ENCODE measurements at places on chromosomes 1 and 21. TPM values are rescaled to one million over a fixed set of nuclear protein-coding genes. Genes with fewer than 3 reads are reported as not detected.

DNAJC28 gene
- polyA plus RNA-seq, result 1.1 TPM

ADGRB2 gene
- 0.23 TPM for polyA plus RNA-seq

SPRR2F gene
- not detected for polyA plus RNA-seq

LCE1B gene
- polyA plus RNA-seq, result not detected

VN1R5 gene
- polyA plus RNA-seq, result not detected

LMOD1 gene
- 7.1 TPM for polyA plus RNA-seq

HDGF gene
- 87.4 TPM for polyA plus RNA-seq

ILDR2 gene
- 0.11 TPM for polyA plus RNA-seq

ADAM30 gene
- polyA plus RNA-seq, result not detected

TRIM58 gene
- 0.08 TPM for polyA plus RNA-seq

RBM34 gene
- 45.1 TPM for polyA plus RNA-seq

DNA sequence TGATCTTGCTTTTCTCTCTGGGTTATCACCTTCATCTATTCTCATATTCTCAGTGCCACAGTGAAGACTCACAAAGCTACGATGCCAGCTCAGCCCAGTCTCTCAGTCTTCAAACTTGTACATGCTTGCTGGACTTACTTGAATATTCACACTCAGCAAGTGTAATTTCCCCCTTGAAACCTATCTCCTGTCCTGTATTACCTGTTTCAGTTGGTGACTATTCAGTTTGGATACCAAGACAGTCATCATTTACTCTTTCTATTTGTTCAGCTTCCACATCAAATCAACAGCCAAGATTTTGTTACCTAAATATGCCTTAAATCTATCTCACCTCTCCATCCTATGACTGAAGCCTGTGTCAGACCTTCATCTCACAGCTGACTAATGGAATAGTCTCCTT lies 209.7 kb downstream of the LRRC7 start:
- H3K27ac ChIP-seq, result no peak overlapping the region
- H3K27me3 ChIP-seq, result no peaks in the 10 kb centered on the region
- H3K4me1 ChIP-seq, result no peaks in the 10 kb centered on the region

GRCh38 chr1:206783506-206783905 lies 11.2 kb upstream of the IL10 start:
- no peaks in the 10 kb centered on the region for H3K27me3 ChIP-seq
- H3K4me3 ChIP-seq, result no peak overlapping the region
- no peak overlapping the region for H3K27ac ChIP-seq

GRCh38 chr1:58622571-58622970 lies 45.5 kb upstream of the TACSTD2 start:
- no peak overlapping the region for H3K27ac ChIP-seq
- H3K27me3 ChIP-seq, result no peaks in the 10 kb centered on the region
- no peaks in the 10 kb centered on the region for H3K36me3 ChIP-seq
- no peak overlapping the region for H3K4me3 ChIP-seq
- peaks cover 16% of the 10 kb centered on the region for H3K4me1 ChIP-seq

DNA sequence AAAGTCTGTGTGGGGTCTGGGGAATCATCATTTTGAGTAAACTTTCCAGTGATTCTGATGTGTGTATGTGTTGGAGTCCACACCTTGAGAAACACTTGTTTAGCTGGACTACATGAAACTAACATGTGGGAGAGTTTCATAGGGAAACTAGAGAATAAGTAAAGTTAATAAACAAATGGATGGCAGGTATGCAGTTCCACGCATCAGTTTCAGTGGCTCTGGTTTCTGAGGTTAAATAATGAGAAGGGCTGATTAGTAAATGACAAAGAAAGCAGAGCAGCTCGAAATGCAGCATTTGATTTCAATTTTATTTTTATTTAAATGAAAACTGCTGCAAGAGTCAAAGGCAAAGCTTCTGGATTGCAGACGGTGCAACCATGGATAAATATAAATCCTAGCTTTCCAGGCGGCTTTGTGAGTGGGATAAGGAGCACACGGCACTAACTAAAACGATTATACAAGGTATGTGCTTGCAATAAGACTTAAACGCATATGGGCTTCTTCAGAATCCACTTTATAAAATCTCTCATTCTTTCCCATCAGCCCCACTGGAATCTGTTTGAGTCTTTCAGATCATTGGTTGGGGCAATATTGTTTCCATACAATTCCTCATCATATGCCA lies 310.7 kb downstream of the PLPP3 start:
- no peaks in the 10 kb centered on the region for H3K4me1 ChIP-seq
- no peak overlapping the region for H3K4me3 ChIP-seq
- no peaks in the 10 kb centered on the region for H3K36me3 ChIP-seq
- H3K27me3 ChIP-seq, result no peaks in the 10 kb centered on the region

GRCh38 chr21:31623664-31624063 lies 35.8 kb upstream of the SOD1 start:
- H3K36me3 ChIP-seq, result no peaks in the 10 kb centered on the region
- H3K4me3 ChIP-seq, result no peak overlapping the region
- no peak for DNase-seq
- H3K27ac ChIP-seq, result no peak overlapping the region
- H3K27me3 ChIP-seq, result no peaks in the 10 kb centered on the region
- no peaks in the 10 kb centered on the region for H3K4me1 ChIP-seq

DNA sequence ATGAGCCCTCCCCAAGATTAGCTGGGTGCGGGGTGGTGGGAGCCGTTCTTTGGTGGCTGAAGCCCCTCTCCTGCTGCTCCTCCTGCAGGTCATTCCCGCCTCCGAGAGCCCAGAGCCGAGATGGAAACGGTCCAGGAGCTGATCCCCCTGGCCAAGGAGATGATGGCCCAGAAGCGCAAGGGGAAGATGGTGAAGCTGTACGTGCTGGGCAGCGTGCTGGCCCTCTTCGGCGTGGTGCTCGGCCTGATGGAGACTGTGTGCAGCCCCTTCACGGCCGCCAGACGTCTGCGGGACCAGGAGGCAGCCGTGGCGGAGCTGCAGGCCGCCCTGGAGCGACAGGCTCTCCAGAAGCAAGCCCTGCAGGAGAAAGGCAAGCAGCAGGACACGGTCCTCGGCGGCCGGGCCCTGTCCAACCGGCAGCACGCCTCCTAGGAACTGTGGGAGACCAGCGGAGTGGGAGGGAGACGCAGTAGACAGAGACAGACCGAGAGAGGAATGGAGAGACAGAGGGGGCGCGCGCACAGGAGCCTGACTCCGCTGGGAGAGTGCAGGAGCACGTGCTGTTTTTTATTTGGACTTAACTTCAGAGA lies 448 bp downstream of the G0S2 start:
- no peaks in the 10 kb centered on the region for H3K36me3 ChIP-seq
- peak overlapping the region; percentile 49 for H3K4me3 ChIP-seq
- no peak for DNase-seq
- no peaks in the 10 kb centered on the region for H3K27me3 ChIP-seq

GRCh38 chr21:37338671-37339551 lies 27.7 kb upstream of the DYRK1A start:
- peak overlapping the region; percentile 62 for H3K27ac ChIP-seq
- no peak for DNase-seq
- H3K36me3 ChIP-seq, result no peaks in the 10 kb centered on the region

- no peaks in the 10 kb centered on the region for H3K36me3 ChIP-seq
- H3K4me3 ChIP-seq, result no peak overlapping the region
- no peak overlapping the region for H3K27ac ChIP-seq
- H3K4me1 ChIP-seq, result no peaks in the 10 kb centered on the region
- H3K27me3 ChIP-seq, result no peaks in the 10 kb centered on the region
Measured at GRCh38 chr21:16634515-16634914, 878.3 kb upstream of the CXADR start.

DNA sequence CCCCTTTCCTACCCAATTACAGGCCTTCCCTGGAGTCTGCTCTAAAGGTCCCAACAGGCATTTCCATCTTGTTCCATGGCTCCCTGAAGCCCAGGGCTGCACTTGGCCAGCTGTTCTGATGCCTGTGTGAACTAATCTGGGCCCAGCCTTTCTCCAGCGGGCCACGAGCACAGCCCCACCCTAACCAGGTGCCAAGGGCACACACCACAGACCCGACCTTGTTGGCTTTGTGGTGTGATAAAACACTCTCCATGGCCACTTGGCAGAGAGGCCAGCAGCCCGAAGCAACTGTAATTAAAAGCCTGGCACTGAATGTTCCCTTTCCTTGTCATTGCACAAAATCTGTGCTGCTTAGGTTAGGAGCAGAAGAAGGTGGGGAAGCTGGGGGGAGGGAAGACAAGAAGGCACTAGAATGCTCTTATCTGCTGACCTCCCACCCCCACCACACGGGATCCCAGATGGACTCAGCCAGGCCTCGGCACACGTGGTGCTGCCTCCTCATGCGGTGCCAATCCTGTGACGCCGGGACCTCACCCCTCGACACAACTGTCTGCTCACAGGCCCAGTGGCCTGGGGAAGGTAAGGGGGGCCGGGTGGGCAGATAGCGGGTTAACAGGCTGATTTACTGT lies 9.9 kb downstream of the HCRTR1 start:
- DNase-seq, result peak; percentile 78
- no peaks in the 10 kb centered on the region for H3K27me3 ChIP-seq
- H3K4me3 ChIP-seq, result no peak overlapping the region
- H3K36me3 ChIP-seq, result peaks cover 31% of the 10 kb centered on the region
- peak overlapping the region; percentile 54 for H3K27ac ChIP-seq

- DNase-seq, result no peak
- no peak overlapping the region for H3K4me3 ChIP-seq
- no peak overlapping the region for H3K27ac ChIP-seq
Measured at GRCh38 chr1:55707196-55707595, 492.0 kb upstream of the USP24 start.

DNA sequence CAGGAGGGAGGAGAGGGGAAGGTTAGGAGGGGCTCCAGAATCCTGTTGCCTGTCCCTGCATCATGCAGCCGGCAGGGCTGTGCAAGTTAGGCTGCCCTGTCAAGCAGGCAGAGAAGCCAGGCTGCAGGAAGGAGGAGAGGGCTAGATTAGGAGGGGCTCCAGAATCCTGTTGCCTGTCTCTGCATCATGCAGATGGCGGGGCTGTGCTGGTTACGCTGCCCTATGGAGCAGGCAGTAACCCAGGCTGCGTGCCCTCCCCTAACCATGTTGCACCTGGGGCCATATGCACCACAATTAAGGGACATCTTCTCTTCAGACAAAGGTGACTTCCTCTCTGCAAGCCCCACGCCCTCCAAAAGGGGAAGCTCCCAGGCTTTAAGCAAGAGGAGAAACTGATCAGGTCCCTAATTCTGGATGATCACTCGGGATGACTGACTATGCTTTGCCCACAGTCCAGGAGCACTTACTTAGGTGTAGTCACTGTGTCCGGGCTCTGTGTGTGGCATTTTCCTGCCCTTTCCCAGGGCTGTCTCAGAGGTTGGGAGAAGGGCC lies 457.4 kb downstream of the SETD4 start:
- no peaks in the 10 kb centered on the region for H3K4me1 ChIP-seq
- no peak for DNase-seq
- H3K36me3 ChIP-seq, result no peaks in the 10 kb centered on the region
- H3K4me3 ChIP-seq, result no peak overlapping the region

DNA sequence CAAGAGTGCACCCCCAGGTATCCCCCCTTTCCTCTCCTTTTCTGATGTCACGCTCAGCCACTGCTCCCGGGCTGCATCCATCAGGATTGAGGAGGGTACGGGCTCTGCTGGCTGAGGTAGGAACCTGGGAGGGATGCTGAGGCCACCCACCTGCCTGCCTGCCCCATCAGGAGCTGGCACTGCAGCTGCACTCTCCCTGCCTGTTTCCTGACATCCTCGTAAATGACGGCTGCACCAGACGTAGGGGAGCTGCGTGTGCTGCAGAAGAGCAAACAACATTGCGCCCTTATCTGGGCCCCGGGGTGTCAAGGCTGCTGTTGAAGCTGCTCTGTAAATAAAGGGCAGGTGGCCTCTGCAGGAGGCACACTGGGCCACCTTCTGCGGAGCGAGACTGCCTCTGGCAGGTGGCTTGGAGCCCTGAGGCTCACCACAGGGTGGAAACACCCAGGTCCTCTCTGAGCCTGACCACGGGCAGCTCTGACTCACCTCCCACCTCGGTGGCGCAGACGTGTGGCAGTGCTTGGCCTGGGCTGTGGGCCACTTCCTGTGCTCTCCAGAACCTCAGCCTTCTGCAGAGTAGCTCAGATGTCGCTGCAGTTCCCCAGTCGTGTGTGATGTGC lies 30.9 kb downstream of the SNAP47 start:
- no peaks in the 10 kb centered on the region for H3K27me3 ChIP-seq
- DNase-seq, result peak; percentile 37
- no peak overlapping the region for H3K4me3 ChIP-seq
- H3K27ac ChIP-seq, result no peak overlapping the region
- H3K36me3 ChIP-seq, result no peaks in the 10 kb centered on the region
- H3K4me1 ChIP-seq, result no peaks in the 10 kb centered on the region

GRCh38 chr1:202588503-202589189 lies 121.6 kb downstream of the SYT2 start:
- H3K27me3 ChIP-seq, result no peaks in the 10 kb centered on the region
- no peaks in the 10 kb centered on the region for H3K36me3 ChIP-seq
- DNase-seq, result no peak
- peaks cover 2% of the 10 kb centered on the region for H3K4me1 ChIP-seq
- peak overlapping the region; percentile 82 for H3K27ac ChIP-seq
- no peak overlapping the region for H3K4me3 ChIP-seq

GRCh38 chr1:205458777-205459566 lies 3.1 kb upstream of the BLACAT1 start:
- H3K27ac ChIP-seq, result no peak overlapping the region
- no peak for DNase-seq
- peaks cover 4% of the 10 kb centered on the region for H3K4me1 ChIP-seq
- H3K27me3 ChIP-seq, result peaks cover 22% of the 10 kb centered on the region

- H3K4me3 ChIP-seq, result no peak overlapping the region
- H3K27ac ChIP-seq, result no peak overlapping the region
- no peaks in the 10 kb centered on the region for H3K27me3 ChIP-seq
- DNase-seq, result no peak
- no peaks in the 10 kb centered on the region for H3K36me3 ChIP-seq
- no peaks in the 10 kb centered on the region for H3K4me1 ChIP-seq
Measured at GRCh38 chr1:33972676-33973395, 109.0 kb downstream of the HMGB4 start.

GRCh38 chr1:172790245-172790644 lies 131.3 kb downstream of the FASLG start:
- H3K27me3 ChIP-seq, result no peaks in the 10 kb centered on the region
- no peaks in the 10 kb centered on the region for H3K4me1 ChIP-seq
- H3K27ac ChIP-seq, result no peak overlapping the region
- no peaks in the 10 kb centered on the region for H3K36me3 ChIP-seq
- H3K4me3 ChIP-seq, result no peak overlapping the region

DNA sequence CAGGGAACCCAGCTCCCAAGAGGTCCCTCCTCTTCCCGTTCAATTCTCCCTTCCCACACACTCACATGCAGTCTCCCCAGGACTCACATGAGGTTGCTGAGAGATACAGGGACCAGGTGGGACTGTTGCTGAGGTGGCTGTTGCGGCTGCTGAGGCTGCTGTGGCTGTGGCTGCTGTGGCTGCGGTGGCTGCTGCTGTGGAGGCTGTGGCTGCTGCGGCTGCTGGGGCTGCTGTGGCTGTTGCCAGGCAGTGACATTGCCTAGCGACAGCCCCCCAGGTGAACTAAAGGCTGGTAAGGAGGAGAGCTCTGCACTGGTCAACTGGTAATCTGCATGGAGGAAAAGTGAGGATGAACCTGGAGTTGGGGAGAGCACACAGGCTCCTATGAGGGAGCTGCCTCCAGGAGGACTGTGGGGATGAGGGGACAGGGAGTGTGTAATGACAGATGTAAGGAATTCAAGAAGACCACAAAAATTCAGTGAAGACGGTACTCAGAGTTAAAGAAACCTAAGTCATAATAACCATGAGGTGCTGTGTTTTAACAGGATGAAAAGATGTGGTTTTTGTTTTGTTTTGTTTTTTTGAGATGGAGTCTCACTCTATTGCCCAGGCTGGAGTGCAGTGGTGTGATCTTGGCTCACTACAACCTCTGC lies 31.8 kb downstream of the MEF2D start:
- no peaks in the 10 kb centered on the region for H3K27me3 ChIP-seq
- peaks cover 19% of the 10 kb centered on the region for H3K4me1 ChIP-seq
- no peak overlapping the region for H3K4me3 ChIP-seq
- no peak overlapping the region for H3K27ac ChIP-seq
- H3K36me3 ChIP-seq, result peaks cover 21% of the 10 kb centered on the region

Data from pancreas (tissue), 10 donors.